ENCODE measurements at places on chromosomes 6 and 20.

DNA sequence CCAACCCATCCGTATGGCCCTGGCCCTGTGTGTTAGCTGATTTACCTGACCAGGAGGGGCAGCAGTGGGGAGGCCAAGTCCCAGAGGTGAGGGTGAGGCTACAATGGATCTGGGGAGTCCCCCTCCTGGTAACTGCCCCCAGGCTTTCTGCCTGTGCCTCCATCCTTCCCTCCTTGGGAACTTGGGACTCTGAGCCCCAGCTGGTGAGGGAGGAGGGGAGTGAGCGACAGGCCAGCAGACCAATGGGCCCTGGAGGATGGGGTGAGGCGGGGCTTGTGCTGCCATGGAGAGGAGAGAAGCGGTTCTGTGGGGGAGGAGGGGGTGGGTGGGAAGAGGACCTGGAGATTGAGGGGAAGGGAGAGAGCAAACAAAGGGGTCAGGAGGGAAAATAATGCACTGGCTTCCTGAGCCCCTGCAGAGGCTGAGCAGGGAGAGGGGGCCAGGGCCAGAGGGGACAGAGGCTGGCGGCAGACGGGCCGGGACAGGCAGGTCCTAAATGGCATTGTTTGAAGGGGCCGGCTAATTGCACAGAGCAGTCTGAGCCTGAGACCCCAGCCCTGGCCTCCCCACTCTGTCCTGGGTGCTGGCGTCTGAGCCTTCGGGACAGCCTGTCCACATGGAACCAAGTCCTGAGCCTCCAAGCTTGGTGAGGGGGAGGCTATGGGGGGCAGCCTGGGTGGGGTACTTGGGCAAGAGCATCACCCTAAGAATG, 17.5 kb downstream of the DNMT3B start:
- DNase-seq, result no peak

GRCh38 chr20:25865715-25866656, 169.3 kb upstream of the ZNF337 start:
- no peak for DNase-seq

DNA sequence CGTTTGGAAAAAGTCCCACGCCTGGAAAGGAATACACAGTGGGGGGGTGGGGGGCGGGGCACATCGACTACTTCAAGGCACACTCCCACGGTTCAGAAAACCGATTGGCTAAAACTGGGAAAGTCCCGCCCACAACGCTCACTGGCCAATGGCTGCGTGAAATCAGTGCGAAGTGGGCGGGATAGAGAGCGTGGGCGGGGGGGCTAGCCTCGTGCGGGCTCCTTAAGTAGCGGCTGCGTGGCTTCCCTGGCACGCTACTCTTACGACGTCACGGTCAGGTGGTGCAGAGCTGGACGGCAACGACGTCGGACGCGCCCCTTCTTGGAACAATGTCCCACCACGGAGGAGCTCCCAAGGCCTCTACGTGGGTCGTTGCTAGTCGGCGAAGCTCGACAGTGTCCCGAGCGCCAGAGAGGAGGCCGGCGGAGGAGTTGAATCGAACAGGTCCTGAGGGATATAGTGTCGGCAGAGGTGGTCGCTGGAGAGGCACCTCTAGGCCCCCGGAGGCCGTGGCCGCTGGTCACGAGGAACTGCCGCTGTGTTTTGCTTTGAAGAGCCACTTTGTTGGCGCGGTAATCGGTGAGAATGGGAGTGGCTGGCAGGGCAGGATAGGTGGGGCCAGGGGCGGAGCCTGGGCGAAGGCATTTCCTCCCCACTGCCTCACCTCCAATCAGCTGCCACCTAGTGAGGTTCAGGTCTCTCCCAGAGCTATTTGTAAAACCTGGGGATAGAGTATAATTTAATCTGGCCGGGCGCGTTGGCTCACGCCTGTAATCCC, at the start of gene DDX43:
DDX43 (plus strand) TSS at position 252 of the 778 bp plus-strand sequence; CDS start at position 330, 78 bp downstream.
- peak; percentile 13 for DNase-seq

DNA sequence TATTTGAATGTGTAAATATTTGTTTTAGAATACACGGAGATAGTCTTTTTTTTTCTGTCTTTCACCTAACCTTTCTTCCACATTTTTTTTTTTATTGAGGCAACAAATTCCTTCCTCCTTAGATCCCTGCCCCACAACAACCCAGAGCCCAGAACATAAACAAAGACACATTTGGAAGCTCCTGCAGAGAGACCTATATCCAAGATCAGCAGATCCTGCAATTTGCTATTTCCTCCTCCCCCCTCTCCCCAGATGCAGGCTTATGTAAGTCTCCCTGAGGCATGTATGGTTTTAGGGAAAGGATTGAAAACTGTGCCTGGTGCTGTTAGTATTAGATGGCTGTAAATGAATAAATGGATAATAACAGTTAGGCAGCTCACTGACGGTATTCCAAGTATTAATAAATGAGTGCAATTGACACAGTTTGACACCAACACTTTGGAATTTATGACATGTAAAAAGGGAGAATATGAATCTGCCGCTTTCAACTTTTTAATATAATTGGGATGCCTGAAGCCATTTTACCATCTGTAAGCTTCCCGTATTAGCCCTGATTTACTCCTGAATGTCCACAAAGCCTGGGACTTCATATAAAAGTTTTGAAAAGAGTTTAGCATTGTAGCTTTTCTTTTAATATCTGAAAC, 608.3 kb upstream of the CITED2 start:
- no peak for DNase-seq

- DNase-seq, result no peak
Measured at GRCh38 chr6:70557998-70558397, 8.7 kb upstream of the SDHAF4 start.

DNA sequence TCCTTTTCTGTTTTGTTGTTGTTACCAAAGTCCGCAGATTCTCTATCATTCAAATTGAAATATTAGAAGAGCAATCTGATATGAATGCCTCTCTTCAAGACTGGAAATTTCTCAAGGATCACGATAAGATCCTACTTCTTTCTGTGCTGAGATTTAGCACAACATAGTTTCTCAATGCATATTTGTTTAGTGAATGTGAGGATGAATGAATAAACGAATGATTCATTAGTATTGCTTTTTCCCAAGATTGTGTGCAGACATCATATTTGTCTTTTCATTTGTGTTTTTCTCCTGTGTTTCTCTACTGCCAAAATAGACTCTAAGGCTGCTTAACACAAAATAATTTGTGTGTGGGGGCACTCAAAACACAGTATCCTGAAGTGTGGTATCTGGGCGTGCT, 862.7 kb upstream of the MAP3K7 start:
- no peak for DNase-seq

GRCh38 chr20:21326700-21327099, 23.6 kb downstream of the XRN2 start:
- no peak for DNase-seq

GRCh38 chr6:147508866-147509608, 547 bp downstream of the SAMD5 start:
- no peak for DNase-seq

GRCh38 chr6:136524339-136524935, 25.8 kb downstream of the MAP7 start:
- DNase-seq, result no peak

DNA sequence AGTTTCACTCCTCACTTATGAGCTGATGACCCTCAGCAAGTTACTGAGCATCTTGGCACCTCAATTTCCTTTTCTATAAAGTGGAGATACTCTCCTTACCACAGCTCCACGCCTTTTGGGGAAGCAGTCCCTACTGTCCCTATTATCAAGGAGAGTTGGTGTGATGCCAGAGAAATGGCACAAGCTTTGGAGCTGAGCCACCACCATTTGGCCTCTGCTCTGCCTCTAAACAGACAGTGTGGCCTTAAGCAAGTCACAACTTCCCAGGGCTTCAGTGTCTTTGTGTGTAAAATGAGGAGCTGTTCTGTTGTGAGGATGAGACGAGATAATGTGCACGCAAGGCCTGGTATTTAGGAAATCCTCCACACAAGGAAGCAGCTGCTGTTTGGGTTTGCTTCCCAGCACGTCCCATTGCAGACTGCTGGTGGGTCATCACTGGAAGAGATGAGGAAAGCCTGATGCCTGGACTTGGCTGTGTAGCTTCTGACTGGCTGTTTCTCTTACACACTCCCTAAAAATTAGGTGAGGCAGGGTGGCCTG, 18.5 kb downstream of the NSFL1C start:
- no peak for DNase-seq

DNA sequence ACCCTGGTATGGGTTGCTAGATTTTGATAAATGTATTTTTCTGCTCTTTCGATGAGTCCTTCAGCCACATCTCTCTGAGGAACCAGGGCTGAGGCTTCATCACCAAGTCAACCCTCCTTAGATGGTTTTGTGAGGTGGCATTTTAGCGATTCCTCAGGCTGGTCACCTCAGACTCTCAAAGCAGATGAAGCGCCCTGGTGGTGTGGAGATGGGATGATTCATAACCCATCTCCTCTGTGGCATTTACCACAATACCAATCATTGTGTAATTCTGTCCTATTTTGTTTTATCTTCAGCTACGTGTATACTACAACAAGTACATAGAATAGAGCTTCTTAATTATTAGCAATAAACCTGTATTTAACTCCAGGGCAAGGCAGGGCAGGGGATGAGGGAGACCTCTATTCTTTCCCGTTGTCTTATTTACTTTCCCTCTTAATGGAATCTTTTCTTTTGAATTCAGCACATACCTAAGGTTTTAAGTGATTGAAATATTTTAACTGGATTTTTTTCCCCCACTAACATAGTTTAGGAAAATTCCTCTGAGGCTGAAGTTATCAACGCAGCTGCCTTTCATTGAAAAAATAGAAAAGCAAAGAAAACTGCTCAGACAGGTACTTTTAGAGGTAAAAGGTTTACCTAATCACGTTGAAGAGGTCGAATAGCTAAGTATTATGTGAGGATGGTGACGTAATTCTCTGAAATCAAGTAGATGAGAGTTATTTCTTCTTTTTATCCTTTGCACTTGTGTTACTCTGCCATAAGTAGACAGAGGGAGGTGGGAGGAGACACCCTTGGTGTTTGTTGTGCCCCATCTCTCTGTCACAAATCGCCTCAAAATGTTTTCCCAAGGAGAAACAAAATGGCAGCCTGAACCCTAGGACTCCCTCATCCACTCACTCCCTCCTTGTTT, 57.4 kb upstream of the EDN3 start:
- no peak for DNase-seq

GRCh38 chr6:47170617-47170947, 128.4 kb upstream of the ADGRF1 start:
- DNase-seq, result no peak

DNA sequence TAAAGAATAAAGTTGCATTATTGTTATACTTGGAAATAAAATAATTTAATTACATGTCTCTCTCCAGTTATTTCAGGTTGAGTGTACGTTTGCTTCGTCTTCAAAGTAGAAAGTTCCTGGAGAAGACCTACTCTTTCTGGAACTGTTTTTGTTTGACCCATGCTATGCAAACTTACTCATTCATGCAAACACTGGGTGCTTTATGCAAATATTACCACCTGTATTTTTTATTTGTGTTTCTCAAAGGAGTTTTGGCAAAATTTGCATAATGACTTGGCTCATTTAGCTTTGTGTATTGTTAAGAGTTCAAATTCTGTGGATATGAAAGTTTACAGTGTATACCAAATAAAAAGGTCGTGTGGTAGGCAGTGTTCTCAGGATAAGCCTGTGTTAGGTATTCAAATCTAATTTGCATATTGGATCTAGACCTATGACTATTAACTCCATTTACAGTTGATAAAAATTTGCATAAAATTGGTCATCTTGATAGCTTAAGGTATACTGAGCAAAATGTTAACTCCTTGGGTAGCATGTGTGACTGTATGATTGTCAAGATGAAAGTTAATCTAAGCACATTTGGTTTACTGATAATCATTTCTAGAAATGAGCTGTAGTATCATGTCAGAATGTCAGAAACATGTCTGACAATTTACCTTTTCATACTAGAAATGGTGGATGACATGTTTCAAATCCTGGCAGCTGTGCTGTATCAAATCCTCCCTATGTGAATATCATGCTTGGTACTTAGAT, 65.2 kb downstream of the CDKAL1 start:
- no peak for DNase-seq

GRCh38 chr6:122726649-122727048, 52.9 kb upstream of the FABP7 start:
- no peak for DNase-seq

GRCh38 chr6:37308069-37308815, 45.5 kb upstream of the RNF8 start:
- no peak for DNase-seq
